ENCODE measurements at places on chromosomes 13 and 19. TPM values are rescaled to one million over a fixed set of nuclear protein-coding genes. Genes with fewer than 3 reads are reported as not detected.

- no peak for DNase-seq
Observed at GRCh38 chr19:7456964-7457541, 31.8 kb downstream of the PEX11G start.

- DNase-seq = no peak
Observed at GRCh38 chr13:24511019-24511815, 1.4 kb downstream of the PARP4 start.

DNA sequence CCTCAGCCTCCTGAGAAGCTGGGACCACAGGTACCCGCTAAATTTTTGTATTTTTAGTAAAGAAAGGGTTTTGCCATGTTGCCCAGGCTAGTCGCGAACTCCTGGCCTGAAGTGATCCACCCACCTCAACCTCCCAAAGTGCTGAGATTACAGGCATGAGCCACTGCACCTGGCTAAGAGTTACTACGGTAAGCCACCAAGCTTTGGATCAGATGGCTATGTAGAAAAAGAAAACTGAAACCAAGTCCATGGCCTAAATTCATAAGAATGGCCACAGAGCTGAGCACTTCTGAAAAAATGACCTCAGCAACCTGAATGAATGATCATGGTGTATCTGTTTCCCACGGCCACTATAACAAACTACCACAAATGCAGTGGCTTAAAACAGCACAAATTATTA, 9.4 kb downstream of the OPA3 start:
- no peak for DNase-seq

- DNase-seq = peak; percentile 41
Observed at GRCh38 chr13:104105418-104106355, 1039.5 kb upstream of the SLC10A2 start.

- peak; percentile 19 for DNase-seq
Observed at GRCh38 chr19:41521931-41522555, 53.9 kb upstream of the CEACAM21 start.

DNA sequence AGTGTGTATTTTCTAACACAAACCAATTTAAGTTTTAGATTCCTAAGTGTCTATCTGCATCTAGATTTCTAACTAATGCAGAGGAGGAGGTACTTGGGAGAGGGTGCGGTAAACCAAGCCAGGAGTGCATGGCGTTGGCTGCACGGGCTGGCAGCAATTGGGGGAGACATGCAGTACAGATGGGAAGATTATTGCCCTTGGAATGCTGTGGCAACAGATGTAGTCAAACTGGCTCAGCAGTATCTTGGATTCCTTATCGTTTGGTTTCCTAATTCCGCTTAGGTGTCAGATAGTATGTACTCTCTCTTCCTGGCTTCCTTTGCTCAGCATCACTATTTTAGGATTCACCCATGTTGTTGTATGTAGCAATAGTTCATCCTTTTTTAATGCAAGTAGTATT, 29.4 kb upstream of the STK24 start:
- DNase-seq = no peak

DNA sequence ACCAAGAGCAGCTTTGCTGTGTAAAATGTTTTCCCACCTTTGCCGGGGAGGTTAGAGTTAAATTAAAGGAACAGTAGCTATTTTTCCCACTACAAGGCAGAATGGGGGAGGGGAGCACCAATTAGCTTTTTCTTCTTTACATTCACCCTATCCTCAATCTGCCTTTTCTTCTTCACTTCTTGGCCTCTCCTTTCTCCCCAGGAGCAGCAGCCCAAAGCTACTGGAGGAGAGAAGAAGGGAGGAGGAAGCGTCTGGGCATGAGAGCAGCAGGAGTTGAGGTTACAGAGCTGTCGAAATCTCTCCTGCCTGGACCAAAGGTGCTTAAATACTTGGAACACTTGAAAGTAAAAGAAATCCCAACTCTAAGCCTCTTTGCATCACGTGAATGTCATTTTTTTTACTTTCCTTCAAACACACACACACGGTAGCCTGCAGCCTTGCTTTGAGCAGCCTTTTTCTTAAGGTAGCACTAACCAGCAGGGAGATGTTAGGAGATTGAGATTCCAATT, 39.0 kb upstream of the WASF3 start:
- DNase-seq = no peak

GRCh38 chr13:112161521-112162301, 94.8 kb downstream of the SOX1 start:
- no peak for DNase-seq

GRCh38 chr13:82879921-82880320, 1002.4 kb downstream of the SLITRK1 start:
- DNase-seq = no peak

DNA sequence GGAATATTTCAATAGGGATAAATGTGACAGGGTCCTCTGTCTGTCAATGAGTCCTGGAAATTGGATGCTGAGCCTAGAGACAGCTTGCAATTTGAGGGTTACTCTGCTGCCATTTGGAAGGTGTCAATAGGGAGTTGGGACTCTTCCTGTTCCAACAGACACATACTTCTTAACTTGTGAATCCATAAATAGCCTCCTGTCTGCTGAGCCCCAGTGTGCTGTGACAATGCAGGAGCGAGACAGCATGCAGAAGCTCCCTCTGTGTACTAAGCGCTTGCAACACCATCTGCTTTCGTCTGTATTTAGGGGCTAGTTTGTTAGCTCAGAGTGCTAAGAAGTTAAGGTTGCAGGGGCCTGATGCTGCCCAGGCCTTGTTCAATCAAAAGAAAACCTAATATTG, 58.5 kb upstream of the GPR12 start:
- DNase-seq = no peak

DNA sequence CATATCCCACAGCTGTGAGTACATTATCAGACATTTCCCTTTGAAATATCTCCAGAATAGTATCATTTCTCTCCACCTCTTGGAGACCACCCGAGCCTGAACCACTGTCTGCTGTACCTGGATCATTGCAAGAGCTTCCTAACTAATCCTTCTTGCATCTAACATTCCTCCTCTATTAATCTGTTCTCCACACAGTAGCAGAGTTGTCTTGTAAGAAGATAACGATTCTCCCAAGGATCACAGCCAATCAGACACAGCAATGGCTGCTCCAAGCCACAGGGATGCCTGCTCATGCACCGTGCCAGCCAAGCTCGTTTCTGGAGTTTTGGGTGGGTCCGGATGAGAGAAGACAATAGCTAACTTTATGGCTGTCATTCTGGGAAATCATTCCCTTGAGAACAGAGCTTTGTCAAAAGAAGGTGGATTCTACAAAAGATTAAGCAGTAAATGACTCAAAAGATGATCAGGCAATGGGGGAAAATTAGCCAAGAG, 14.5 kb upstream of the LAIR1 start:
- no peak for DNase-seq

Gene LGALS7B
- polyA plus RNA-seq = 3.7 TPM

Gene GNG7
- 13.4 TPM for polyA plus RNA-seq

Gene ZNF844
- 7.4 TPM for polyA plus RNA-seq

Gene CYP4F8
- not detected for polyA plus RNA-seq

Gene IRGC
- not detected for polyA plus RNA-seq

Measured in kidney (tissue), 22 donors.